ENCODE measurements at places on chromosomes 3 and 15.

GRCh38 chr3:68817243-68817642, 115.1 kb downstream of the TAFA4 start:
- DNase-seq = no peak

- no peak for DNase-seq
Observed at GRCh38 chr15:52651114-52651513, 28.1 kb downstream of the ATOSA start.

DNA sequence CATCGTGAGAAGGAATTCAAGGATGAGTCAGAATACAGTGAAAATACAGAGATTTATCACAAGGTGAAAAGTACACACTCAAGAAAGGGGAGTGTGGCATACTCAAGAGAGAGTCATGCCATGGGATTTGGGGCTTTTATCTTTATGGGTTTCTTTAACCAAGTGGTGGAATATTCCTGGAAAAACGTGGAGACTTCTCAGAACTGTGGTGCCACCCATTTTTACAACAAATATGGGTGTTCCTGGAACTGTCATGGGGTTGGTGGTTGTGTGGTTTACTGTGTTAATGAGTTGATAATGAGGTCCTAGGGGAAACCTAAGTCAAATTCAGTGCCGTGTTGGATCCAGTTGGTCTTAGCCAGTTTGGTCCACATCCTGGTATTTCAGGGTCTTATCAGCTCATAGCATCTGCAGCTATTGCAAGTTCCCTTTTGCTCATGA, 497.2 kb downstream of the GABRG3 start:
- DNase-seq = no peak

GRCh38 chr3:43733459-43734384, 43.0 kb downstream of the ABHD5 start:
- DNase-seq = no peak

DNA sequence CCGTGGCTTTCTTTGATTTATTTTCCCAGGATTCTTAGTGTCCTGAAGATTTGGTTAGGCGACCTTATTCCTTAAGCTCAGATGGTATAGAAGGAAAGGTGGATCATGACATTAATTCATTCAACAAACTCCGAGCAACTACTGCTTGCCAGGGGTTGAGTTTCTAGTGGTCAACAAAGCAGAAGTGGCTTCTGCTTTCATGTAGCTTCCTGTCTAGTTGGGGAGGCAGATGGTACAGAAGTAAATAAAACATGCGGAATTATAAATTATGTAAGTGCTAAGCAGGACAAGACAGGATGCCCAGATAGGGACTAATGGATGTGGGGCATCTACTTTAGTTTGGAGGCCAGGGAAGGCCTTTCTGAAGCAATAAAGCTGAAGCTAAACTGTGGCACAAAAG, 15.6 kb downstream of the EEFSEC start:
- DNase-seq = no peak

- DNase-seq = no peak
Observed at GRCh38 chr15:41980654-41981323, 8.4 kb upstream of the EHD4 start.

DNA sequence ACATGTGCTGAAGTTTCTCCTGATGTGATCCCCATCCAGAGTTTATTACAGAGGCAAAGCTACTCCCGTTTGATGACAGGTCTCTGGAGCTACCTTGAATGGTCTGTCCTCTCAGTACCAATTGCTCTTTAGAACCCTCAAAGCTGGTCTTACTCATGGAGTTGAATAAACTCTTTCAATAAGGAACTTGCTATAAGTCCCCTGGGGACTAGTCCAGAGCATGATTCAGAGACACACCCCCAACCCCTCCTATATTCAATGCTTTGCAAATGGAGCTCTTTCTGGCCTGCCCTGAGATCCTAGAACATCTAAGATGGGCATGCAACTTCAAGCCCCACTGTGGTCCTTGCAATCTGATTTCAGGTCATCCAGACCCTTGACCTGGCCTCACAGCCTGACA, 23.9 kb upstream of the TPM1 start:
- no peak for DNase-seq

DNA sequence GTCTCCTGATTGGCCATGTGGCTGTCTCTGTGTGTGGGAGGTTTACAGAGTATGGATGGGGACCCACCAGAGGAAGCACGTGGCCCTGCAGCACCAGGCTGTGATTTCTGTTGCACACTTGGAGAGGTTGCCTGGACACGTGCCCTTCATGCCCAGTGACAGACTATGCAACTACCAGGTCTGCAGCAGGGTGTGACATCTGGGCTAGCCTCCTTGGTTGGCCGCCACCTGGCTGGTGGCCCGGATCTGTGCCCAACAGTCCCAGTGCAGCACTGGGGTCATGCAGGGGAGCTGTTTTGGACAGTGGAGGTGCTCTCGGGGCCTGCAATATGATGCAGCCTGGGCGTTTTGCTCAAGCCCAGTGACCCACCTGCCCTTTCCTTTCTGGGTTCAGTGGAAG, 212.5 kb downstream of the UBE3A start:
- DNase-seq = no peak

DNA sequence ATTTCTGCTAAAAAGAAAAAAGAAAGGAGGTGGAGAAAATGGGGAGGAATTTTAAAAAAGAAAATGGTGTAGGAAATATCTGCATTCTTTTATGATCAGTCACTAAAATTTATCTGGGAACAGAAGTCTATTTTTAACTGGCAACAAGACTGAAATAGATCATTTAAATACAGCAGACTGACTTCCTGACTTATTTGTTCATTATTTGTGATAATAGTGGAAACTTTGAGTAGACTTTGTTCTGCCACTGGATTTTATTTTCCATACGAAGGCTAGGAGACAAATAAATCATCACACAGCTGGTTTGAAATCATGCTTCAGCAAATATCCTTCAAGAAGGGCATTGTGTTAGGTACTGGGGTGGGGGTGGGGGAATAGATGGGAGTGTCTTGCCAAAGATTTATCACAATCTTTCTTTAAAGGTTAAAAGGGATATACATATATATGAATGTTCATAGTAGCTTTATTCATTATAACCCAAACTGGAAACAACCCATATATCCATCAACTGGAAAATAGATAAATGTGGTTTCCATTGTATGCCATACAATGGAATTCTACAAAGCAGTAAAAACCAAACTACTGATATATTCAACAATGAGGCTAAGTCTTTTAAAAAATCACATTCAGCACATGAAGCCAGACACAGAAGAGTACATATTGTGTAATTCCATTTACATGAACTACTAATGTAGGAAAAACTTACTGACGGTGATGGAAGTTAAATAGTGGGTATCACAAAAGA, 4.7 kb upstream of the CLASP2 start:
- no peak for DNase-seq

DNA sequence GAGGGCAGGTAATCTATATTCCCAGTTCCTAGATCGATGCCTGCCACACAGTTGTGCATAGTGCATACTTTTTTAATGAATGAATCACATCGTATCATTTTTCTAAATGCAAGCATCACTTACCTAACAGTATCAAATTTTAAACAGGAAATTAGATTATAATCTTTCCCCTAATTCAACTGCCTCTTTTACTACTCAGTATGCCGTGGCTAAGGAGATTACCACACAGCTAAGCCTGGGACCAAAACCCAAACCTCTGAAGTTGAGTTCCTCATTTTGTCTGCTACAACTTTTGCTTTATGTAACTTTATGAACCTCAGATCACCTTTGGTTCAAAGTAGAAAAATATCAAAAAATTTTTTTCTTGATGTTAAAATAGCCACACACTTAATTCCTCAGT, 53.2 kb upstream of the FNDC3B start:
- no peak for DNase-seq

- no peak for DNase-seq
Observed at GRCh38 chr3:164791263-164791662, 287.0 kb downstream of the SI start.

DNA sequence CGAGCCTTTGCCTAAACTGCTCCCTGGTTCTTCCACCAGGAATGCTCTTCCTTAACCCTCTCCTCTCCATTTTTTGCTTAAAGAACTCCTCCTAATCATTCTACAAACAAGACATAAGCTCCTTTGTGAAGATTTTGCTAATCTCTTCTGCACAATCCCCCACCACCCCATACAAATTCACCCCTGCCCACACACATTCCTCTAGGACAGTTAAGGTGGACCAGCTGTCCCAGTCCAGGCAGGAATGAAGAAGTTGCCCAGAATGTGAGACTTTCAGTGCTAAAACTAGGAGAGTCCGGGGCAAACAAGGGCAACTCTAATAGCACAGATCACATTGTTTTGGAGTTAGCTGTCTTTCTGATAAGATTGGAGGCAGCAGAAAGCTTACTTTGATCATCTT, 13.9 kb upstream of the FAM174B start:
- DNase-seq = no peak

- DNase-seq = no peak
Observed at GRCh38 chr3:11510001-11510340, 133.7 kb downstream of the VGLL4 start.

DNA sequence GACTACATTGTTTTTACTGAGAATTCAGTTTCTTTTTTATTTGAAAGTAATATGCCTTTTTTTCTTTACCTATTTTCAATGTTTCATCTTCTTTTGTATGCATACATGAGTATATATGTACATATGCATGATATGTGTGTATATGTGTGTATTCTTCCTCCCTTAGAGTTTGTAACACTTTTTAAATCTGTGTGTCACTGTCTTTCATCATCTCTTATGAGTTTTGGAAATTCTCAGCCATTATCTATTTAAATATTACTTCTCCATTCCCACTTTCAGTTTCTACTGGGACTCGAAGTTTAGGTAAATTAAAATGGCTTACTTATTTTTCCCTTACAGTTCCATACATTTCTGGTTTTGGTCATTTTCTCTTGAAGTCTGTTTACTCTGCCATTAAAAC, 754.1 kb downstream of the GRM7 start:
- no peak for DNase-seq

Measured in activated T-helper 1 cell treated with anti-CD3 and anti-CD28 coated beads, Interleukin-2, amount 50 U/mL, for 16 hours (primary cell).